ENCODE measurements at places on chromosomes 3 and 15. TPM values are rescaled to one million over a fixed set of nuclear protein-coding genes. Genes with fewer than 3 reads are reported as not detected.

MELTF gene
- 40.5 TPM for total RNA-seq

HDC gene
- total RNA-seq, result 0.05 TPM

CCDC9B gene
- total RNA-seq, result 19.2 TPM

ZNF148 gene
- 12.4 TPM for total RNA-seq

TIMP4 gene
- 10.8 TPM for total RNA-seq

SCAP gene
- 33.4 TPM for total RNA-seq

CLDN18 gene
- total RNA-seq, result not detected

ADAMTSL3 gene
- 0.56 TPM for total RNA-seq

RTP1 gene
- not detected for total RNA-seq

CACNA2D3 gene
- 0.19 TPM for total RNA-seq

NOX5 gene
- total RNA-seq, result 0.18 TPM

PLSCR1 gene
- total RNA-seq, result 51.6 TPM

INSYN1 gene
- 2.7 TPM for total RNA-seq

PRSS50 gene
- not detected for total RNA-seq

OIP5 gene
- total RNA-seq, result 11.8 TPM

LRRIQ4 gene
- not detected for total RNA-seq

CDHR4 gene
- total RNA-seq, result 0.24 TPM

QTRT2 gene
- 25.7 TPM for total RNA-seq

CFAP100 gene
- not detected for total RNA-seq

NMNAT3 gene
- 1.7 TPM for total RNA-seq

GOLGA8M gene
- not detected for total RNA-seq

AGBL1 gene
- total RNA-seq, result not detected

SCN11A gene
- total RNA-seq, result not detected

CERS3 gene
- total RNA-seq, result not detected

TERB2 gene
- not detected for total RNA-seq

All from A549 treated with dexamethasone at 1 μM for 4 hours (cell line).